Hypothalamus (tissue), 51 donors: ENCODE measurements at places on chromosomes 16 and 17.

- DNase-seq: peak; percentile 53
These were observed at the start of gene CHST6 for GRCh38 chr16:75495076-75495674. Gene CHST6, minus strand, starts transcription at chr16:75495441. Its CDS starts 15,613 bp downstream, at chr16:75479828.

DNA sequence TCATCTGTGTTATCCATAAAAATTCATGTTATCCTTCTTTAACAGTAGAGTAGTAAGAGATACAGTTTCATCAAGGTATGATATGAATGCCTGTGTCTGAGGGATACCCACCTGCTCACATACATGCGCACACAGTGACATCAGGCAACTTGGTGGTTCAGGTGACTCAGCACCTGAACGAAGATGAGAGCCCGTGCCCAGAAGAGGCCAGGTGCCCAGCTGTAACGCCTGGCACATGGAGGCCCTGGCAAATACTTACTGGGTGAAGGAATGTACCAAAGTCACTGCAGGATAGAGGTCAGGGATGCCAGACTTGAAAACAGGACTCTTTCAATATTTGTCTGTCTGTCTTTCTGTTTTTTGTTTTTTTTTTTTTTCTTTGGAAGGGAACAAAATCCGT is 72.6 kb upstream of the LGALS9 start:
- no peak for DNase-seq

DNA sequence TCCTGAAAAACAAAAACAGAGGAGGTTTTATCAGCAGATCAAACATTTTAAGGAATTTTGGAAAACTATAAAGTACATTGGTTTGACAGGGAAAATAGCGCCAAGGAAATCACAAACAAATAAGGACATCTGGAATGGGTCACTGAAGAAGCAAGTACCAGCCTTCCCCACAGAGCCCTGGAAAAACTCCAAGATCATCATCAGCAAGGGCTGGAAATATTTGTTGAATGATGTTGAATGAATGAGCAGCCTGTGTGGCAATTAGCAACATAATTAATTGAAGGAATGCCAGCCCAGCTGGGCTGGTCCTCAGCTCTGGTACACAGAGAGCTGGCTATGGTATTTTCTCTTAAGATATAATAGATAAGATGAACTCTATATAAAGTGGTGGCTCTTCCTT is 290.4 kb downstream of the HS3ST3A1 start:
- no peak for DNase-seq

- DNase-seq: no peak
These were observed 19.9 kb downstream of the ERCC4 start for GRCh38 chr16:13939821-13940220.

- DNase-seq: no peak
These were observed 11.2 kb downstream of the PIK3R5 start for GRCh38 chr17:8954339-8954738.

DNA sequence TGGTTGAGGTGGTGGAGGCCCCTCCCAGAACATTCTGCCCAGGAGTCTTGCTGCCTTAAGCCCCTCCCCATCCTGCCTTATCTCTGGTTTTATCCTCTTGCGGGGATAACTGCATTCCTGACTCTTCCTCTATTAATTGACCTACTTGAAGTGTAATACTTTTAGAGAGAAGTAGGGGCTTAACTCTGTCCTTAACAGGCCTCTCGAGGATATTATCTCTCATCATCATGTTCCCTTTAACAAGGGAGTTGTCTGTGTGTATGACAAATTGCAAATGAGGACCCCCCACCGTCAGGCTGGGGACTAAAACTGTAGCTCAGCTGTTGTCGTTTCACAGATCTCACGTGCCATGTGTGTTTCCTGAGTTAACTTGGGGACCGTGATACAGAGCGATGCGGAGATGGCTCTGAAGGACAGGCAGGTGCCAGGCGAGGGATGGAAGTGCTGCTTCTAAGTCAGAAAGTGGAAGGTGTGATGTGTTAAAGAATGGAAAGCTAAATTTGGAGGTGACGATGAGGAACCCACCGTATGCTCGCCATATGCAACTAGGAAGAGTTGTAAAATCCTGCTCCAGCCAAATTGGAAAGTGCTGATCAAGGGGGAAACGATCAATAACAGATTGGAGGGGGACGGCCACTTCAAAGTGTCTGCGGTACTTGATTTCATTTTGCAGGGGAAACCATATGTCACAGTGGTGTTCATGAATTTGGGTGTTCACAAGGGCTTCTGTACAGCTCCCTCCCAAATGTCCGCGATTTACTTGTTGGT is 106.3 kb downstream of the RPTOR start:
- DNase-seq: no peak

GRCh38 chr17:80855948-80856862 is 135.4 kb upstream of the CHMP6 start:
- DNase-seq: no peak

DNA sequence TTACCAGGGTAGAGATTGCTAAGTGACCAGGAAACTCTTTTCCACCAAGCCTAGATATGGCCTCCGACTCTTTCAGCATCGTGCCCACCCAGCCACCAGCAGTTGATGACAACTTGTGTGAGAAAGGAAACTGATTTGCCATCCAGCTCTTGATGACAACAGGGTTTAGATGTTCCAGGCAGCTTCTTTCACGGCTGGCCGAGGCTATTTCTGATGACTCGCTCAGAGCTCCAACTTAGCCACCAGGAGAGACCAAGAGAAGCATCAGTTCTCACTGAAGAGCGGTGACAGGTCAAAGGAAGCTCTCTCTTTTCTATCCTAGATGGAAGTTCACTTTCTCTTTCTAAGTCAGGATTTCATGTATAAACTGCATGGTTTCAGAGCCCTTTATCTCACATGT is 61.2 kb downstream of the MPHOSPH6 start:
- DNase-seq: no peak

DNA sequence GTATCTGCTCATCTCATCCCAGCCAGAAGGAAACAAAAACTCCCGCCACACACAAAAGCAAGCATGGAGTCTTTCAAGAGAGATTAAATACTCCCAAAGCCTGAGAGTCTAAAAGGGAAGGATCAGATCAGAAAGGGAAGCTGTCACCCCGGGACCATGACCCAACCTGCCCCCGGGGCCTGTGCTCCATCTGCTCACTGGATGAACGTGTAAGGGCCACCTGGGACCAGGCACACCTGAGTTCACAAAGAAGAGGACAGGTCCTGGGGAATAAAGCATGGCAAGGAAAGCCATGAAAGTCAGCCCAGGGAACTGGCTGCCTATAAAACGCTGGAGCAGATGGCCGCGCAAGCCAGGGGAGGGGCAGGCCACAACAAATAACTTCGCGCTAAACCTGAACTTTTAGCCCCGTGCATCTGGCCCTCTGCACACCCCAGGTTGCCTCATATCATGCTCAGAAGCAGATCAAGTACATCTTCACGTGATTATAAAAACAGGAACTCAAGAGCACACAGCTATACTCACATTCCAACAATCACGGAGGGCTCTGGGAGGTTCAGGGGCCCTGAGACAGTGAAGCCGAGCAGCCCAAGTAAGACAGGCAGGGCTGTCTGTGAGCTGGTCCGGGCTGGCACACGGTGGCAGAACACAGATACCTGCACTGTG is 3.4 kb downstream of the TMEM11 start:
- no peak for DNase-seq

- no peak for DNase-seq
These were observed 7.6 kb downstream of the RNF166 start for GRCh38 chr16:88698646-88699045.
